Stimulated activated CD4-positive, alpha-beta T cell treated with anti-CD3 and anti-CD28 coated beads, Interleukin-4, amount 100 ng/mL, for 4 hours (primary cell): ENCODE measurements at places on chromosomes 6 and 20.

- DNase-seq: no peak
Observed at GRCh38 chr20:43438578-43439316, 18.9 kb upstream of the SRSF6 start.

- DNase-seq: no peak
Observed at GRCh38 chr20:47129306-47129705, 227.2 kb downstream of the ZMYND8 start.

DNA sequence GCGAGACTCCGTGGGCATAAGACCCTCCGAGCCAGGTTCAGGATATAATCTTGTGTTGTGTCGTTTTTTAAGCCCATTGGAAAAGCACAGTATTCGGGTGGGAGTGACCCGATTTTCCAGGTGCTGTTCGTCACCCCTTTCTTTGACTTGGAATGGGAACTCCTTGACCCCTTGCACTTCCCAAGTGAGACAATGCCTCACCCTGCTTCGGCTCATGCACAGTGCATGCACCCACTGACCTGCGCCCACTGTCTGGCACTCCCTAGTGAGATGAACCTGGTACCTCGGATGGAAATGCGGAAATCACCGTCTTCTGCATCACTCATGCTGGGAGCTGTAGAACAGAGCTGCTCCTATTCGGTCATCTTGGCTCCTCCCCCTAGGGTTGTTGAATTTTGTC lies 307.7 kb upstream of the DEFB115 start:
- no peak for DNase-seq

DNA sequence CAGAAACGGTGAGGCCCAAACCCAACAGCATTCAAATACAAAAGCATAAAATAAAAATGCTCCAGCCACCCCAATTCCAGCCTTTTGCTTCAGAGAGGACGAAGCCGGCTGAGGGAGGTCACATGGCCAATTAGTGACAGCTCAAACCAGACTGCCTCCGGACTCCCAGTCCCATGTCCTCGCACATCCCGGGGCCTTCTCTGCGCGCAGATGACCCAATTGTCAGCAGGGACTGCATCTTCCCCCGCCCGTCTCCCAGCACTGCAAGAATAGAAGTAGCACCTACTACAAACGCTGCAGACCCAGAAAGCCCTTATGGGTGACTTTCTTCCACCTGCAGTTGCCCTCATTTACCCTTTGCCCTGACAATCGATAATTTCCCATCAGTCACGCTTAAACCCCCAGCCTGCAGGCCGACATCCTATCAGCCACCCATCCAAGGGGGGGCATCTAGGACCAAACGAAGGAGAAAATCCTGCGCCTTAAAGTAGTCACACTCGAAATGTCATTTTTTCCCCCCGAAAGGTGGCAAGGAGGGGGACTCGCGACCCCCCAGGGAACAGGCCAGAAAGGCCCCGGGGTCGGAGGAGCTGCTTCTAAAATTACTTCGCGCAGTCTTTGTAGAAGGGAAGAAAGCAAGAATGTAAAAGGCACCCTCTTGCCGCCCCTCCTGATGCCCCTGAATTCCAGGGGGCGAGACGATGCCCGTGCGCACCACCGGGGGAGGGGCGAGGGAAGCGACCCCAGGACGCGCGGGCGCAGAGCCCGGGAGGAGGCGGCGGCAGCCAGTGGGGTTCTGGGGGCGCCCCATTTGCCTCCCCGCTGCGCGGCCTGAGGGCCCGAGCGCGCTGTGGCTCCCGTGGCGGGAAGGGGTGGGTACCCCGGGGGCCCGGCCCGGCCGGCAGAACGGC lies 792 bp downstream of the SLC23A2 start:
- DNase-seq: peak; percentile 3

DNA sequence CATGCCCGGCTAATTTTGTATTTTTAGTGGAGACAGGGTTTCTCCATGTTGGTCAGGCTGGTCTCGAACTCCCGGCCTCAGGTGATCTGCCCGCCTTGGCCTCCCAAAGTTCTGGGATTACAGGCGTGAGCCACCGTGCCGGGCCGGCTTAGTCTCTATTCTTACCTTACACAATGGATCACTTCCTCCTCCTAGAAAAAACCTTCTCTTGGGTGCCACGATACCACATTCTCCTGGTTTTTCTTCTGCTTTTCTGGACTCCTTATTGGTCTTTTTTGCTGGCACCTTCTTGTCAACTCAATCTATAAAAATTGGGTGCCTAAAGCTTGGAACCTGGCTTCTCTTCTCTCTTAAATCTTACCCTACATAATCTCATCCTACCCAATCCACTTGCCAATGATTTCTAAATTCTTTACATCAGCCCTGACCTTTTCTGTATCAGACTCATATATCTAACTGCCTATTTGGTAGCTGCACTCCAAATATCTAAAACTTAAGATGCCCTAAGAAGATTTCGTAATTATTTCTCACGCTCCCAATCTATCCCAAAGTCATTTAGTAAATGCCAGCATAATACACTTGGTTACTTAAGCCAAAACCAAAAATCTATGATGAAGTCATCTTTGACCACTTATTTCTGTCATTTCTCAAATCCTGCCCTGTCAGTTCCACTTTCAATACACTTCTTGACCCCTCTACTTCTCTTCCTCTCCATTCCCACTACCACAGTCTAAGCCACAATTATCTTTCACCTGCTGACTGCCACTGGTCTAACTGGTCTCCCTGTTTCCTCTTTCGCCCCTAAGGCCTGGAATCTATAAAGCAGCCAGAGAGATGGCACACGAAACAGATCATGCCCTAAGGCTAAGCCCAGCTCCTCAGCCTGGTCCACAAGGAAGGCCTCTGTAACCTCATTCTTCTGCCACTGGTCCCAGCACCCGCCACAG lies 43.2 kb downstream of the ELMO2 start:
- no peak for DNase-seq

- no peak for DNase-seq
Observed at GRCh38 chr6:169099411-169100202, 154.0 kb downstream of the THBS2 start.

- no peak for DNase-seq
Observed at GRCh38 chr6:121917263-121917829, 481.9 kb downstream of the GJA1 start.

- DNase-seq: no peak
Observed at GRCh38 chr6:131054392-131055250, 8.4 kb downstream of the EPB41L2 start.

- no peak for DNase-seq
Observed at GRCh38 chr6:30963641-30964040, 19.9 kb upstream of the MUC21 start.

DNA sequence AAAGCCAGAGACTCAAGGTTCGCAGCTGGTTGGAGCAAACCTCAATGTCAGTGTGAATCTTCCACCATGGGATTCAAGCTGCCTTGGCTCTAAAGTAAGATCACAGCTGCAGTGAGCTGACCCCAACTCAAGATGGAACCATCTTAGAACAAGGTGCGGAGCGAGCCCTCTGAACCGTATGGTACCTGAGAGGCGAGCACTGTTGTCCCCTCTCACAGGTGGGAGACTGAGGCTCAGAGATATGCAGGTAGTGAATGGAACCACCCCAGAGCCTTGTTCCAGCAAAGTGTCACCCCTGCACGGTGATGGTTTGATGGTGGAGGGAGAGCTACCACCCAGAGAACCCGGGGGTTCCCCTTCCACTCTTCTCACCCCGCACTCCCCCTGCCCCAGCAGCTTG lies 52.5 kb downstream of the BMP7 start:
- no peak for DNase-seq

GRCh38 chr20:23257106-23257761 lies 93.4 kb upstream of the NXT1 start:
- DNase-seq: no peak

DNA sequence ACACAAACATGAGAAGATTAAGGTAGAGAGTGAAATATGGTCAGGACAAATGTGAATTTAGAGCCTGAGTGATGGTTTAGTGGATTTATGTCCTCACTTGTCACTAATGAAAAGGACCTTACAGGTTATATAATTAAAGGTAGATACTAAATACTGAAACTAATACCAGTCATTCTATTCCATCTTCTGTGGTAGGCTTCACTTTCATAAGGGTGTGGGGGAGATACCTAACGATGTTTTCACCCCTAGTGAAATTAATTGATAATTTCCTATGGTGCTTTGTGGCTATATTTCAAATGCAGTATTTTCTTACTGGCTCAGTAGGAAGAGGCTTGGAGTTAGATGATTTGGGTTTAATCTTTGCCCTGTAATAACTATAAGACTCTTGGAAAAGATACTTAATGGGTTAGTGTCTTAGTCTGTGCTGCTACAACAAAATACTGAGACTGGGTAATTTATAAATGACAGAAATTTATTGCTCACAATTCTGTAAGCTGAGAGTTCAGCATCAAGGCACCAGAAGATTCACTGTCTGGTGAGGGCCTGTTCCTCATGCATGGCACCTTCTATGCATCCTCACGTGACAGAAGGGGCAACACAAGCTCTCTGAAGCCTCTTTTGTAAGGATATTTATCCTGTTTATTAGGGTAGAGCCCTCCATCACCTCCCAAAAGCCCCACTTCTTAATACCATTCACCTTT lies 21.3 kb downstream of the RNF217 start:
- DNase-seq: no peak
